ENCODE measurements at places on chromosomes 7 and 10. TPM values are rescaled to one million over a fixed set of nuclear protein-coding genes. Genes with fewer than 3 reads are reported as not detected.

Gene NUTM2E
- 0.15 TPM for total RNA-seq

Gene MRPS24
- total RNA-seq, result 83.4 TPM

Gene OLAH
- total RNA-seq, result 1.2 TPM

Gene POMZP3
- total RNA-seq, result 2.0 TPM

Gene SPDYE11
- total RNA-seq, result not detected

Gene NME8
- total RNA-seq, result not detected

Gene LIPM
- not detected for total RNA-seq

Gene ZC3HAV1L
- 1.2 TPM for total RNA-seq

Gene TWIST1
- total RNA-seq, result not detected

Gene PCDH15
- not detected for total RNA-seq

Gene TRIL
- total RNA-seq, result 0.12 TPM

Gene DYDC1
- total RNA-seq, result not detected

Gene C10orf53
- total RNA-seq, result not detected

Gene PLCE1
- 0.61 TPM for total RNA-seq

Gene ASAH2B
- total RNA-seq, result 3.2 TPM

Gene CALCR
- total RNA-seq, result not detected

Gene CRYGN
- not detected for total RNA-seq

Gene LLCFC1
- not detected for total RNA-seq

Gene RASA4B
- 3.4 TPM for total RNA-seq

Gene ANKRD22
- total RNA-seq, result not detected

Gene ITGB8
- 0.70 TPM for total RNA-seq

Gene DCLRE1A
- total RNA-seq, result 5.9 TPM

Gene MPP7
- 1.9 TPM for total RNA-seq

Gene PPP1R17
- total RNA-seq, result not detected

Gene MAT1A
- total RNA-seq, result 430 TPM

Gene HHEX
- 37.7 TPM for total RNA-seq

Gene LEP
- not detected for total RNA-seq

Gene MMP21
- not detected for total RNA-seq

Gene TES
- 9.6 TPM for total RNA-seq

Gene LRRC17
- 1.7 TPM for total RNA-seq

Gene MMRN2
- 7.1 TPM for total RNA-seq

Gene CNTNAP2
- 8.1 TPM for total RNA-seq

Gene CDC14C
- total RNA-seq, result not detected

Gene ATP5F1C
- total RNA-seq, result 192 TPM

Gene C7orf57
- total RNA-seq, result not detected
